Cortex of kidney (tissue), 1 donor: ENCODE measurements at places on chromosomes 1 and 21.

- DNase-seq, result no peak
Observed at GRCh38 chr1:21251773-21252471, 38.3 kb downstream of the ECE1 start.

GRCh38 chr1:6285336-6285735 lies 24.4 kb upstream of the GPR153 start:
- DNase-seq, result no peak

- no peak for DNase-seq
Observed at GRCh38 chr1:116948046-116948445, 38.3 kb downstream of the PTGFRN start.

DNA sequence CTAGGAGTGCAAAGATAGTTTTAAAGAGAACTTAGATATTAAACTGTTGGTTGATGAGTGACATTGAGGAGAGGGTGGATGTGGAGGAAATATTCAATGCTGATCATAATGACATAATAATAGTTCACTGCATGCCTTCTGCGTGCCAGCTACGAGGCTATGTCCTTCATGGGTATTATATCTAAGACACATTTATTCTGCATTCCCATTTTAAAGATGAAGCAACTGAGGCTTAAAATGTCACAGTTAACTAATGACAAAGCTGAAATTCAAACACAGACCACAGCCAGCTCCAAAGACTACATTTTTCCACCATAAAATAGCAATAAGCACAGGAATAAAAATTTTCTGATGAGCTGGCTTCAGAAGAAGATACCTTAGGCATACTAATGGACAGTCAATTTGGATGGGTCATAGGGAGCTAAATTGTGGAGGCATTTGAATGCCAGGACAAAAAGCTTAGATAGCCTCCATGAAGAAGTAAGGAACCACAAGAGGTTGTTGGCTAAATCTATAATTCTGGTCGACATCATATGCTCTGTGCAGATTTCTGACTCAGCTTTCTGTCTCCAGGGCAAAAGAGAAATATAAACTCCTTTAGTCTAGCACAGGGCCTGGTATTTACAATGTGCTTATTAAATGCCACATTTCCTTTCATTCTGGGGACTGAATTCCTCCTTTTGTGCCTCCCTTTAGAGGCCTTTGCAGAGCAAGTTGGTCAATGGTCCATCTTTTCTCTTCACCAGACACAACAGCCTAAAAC lies 71.2 kb upstream of the NRIP1 start:
- DNase-seq, result no peak

GRCh38 chr1:174206148-174206836 lies 47.0 kb downstream of the RABGAP1L start:
- DNase-seq, result no peak

GRCh38 chr1:26877326-26877725 lies 12.8 kb downstream of the GPN2 start:
- no peak for DNase-seq

GRCh38 chr1:201937624-201938213 lies 8.6 kb downstream of the LMOD1 start:
- no peak for DNase-seq

DNA sequence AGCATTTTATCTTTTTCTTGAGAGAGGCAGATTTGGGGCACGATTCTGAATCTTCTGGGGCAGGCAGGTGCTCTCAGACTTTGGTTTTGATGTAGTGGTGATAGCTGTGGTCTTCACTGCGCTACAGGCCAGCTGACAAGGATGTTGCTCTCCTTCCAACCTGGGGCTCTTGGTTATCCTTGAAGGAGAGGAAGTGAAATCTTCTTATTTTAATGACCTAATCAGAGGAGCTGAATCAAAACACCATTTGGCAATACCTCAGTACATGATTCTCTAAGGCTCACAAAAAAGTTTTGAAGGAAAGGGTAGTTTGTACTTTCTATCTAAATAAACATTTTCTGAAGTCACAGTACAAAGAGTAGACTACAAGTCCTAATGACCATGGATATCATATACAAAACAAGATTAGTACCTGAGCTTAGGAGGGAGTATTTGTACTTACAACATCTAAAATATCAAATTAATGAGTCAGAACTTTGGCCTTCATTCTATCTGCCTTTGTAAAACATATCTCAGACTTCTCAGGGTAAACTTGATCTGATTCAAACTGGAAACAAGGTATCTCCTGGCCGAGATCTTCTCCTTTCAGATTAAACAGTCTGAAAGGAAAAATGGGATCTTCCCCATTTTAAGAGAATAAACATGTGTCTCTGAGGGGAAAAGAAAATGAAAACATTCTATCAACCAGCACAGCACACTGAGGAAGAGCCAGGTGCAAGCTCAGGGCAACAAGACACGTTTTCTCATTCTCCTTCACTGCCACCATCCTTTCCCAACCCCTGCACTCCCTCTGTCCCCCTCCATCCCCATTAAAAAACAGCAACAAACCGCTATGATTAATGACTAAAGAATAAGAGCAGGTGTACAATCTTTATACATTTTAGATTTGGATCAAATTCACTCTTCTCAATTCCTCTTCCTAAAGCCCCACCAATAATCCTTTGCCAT lies 69.2 kb downstream of the SH3GLB1 start:
- DNase-seq, result no peak
